Upper lobe of right lung (tissue), 1 donor: ENCODE measurements at places on chromosomes 2 and 18.

DNA sequence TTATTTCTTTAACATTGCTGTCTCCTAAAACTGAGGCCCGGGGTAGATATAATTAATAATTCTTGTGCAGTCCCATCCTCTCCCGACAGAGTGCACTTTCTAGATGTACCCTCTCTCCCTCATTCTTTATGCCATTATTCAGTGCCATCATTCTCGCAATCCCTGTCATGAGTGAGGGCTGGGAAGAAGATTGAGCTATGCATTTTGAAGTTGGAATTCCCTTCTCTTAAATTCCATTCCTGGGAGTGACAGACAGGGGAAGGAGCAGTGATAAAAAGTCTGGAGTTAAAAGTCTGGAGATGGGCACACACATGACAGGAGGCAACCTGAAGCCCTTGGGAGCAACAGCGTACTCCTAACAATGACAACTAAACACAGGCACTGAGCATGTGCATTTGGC lies 2.6 kb upstream of the KCNE4 start:
- no peaks in the 10 kb centered on the region for H3K36me3 ChIP-seq
- no peaks in the 10 kb centered on the region for H3K27me3 ChIP-seq
- H3K4me3 ChIP-seq: no peak overlapping the region
- no peak for DNase-seq

DNA sequence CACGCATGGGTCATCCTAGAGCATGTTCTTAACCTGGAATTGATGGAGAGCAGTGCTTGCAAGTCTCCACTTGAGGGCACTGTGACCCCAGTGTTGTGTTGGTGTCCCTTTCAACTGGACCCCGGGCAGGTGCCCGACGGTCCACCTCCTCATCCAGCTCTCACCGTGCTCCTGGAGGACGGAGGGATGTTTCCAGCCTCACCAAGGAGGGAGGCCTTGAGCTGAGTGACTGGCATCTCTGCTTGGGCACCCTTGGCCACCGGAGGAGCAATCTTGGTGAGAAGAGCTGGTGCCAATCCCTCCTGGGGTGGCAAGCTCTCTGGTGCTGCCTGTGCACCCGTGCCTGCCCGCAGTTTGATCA lies 45.4 kb upstream of the ASB18 start:
- no peaks in the 10 kb centered on the region for H3K4me1 ChIP-seq
- no peak for DNase-seq
- no peaks in the 10 kb centered on the region for H3K27me3 ChIP-seq
- H3K4me3 ChIP-seq: no peak overlapping the region

DNA sequence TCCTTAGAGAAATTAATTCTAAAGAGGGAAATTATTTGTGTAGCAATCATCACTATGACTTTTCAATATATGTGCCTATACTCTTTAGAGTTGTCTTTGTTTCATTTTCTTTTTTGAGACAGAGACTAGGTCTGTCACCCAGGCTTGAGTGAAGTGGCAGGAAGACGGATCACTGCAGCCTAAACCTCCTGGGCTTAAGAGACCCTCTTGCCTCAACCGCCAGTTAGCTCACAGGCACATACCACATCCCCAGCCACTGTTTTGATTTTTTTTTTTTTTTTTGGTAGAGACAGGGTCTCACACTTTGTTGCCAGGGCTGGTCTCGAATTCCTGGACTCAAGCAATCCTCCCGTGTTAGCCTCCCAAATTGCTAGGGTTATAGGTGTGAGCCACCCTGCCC lies 12.4 kb downstream of the YWHAQ start:
- H3K36me3 ChIP-seq: peaks cover 5% of the 10 kb centered on the region
- no peak overlapping the region for H3K4me3 ChIP-seq
- H3K4me1 ChIP-seq: peaks cover 31% of the 10 kb centered on the region
- no peak overlapping the region for H3K27ac ChIP-seq
- DNase-seq: no peak

DNA sequence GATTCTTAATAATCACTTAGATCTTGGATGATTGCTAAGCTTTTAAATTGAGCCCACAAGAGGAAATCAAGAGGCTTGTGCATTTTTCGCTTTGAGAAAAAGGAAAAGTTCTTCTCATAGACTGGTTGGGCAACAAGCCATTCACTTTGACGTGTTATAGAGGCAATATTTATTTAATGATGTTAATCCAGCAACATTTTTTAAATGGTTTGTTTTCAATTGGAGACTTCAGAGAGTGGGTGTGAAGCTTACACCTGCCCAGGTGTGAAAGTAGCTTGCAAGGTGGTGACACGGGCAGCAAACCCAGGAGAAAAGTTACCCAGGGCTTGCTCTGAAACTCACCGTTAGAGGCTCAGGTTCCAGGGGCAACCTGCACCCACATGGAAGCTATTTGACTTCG lies 858.9 kb downstream of the GALR1 start:
- H3K4me3 ChIP-seq: no peak overlapping the region
- H3K4me1 ChIP-seq: no peaks in the 10 kb centered on the region
- no peak for DNase-seq
- no peaks in the 10 kb centered on the region for H3K36me3 ChIP-seq
- H3K27ac ChIP-seq: no peak overlapping the region

- no peak overlapping the region for H3K4me3 ChIP-seq
- H3K27ac ChIP-seq: no peak overlapping the region
- H3K4me1 ChIP-seq: peaks cover 16% of the 10 kb centered on the region
- DNase-seq: no peak
- no peaks in the 10 kb centered on the region for H3K27me3 ChIP-seq
- no peaks in the 10 kb centered on the region for H3K36me3 ChIP-seq
Measured at GRCh38 chr2:62672601-62673000, 32.9 kb upstream of the EHBP1 start.

- H3K27me3 ChIP-seq: no peaks in the 10 kb centered on the region
- no peaks in the 10 kb centered on the region for H3K36me3 ChIP-seq
- no peak for DNase-seq
- no peaks in the 10 kb centered on the region for H3K4me1 ChIP-seq
Measured at GRCh38 chr18:75179819-75180600, 28.9 kb downstream of the PTGR3 start.
